ENCODE measurements at places on chromosomes 6 and 20.
A peak's percentile ranks its signal among the peaks of the same experiment; 100 is the strongest.

- DNase-seq = no peak
These were observed 143.8 kb downstream of the SLC16A10 start for GRCh38 chr6:111231090-111231459.

DNA sequence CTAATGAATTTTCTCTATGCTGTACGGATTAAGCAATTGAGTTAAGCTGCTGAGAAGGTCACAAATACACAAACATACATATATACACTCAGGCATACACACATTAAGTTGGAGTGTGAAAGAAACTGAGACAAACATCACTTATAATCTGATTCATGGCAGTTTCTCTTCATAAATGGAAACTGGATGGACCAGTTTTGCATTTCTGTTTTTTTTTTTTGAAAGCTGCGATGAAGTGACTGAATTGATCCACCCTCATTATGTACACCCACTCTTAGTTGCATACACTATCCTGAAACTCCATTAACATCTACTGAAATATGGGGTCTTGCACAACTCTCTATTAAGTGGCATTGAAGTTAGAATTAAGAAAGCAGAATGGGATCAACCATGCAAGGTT, 32.9 kb upstream of the TENT5A start:
- no peak for DNase-seq

DNA sequence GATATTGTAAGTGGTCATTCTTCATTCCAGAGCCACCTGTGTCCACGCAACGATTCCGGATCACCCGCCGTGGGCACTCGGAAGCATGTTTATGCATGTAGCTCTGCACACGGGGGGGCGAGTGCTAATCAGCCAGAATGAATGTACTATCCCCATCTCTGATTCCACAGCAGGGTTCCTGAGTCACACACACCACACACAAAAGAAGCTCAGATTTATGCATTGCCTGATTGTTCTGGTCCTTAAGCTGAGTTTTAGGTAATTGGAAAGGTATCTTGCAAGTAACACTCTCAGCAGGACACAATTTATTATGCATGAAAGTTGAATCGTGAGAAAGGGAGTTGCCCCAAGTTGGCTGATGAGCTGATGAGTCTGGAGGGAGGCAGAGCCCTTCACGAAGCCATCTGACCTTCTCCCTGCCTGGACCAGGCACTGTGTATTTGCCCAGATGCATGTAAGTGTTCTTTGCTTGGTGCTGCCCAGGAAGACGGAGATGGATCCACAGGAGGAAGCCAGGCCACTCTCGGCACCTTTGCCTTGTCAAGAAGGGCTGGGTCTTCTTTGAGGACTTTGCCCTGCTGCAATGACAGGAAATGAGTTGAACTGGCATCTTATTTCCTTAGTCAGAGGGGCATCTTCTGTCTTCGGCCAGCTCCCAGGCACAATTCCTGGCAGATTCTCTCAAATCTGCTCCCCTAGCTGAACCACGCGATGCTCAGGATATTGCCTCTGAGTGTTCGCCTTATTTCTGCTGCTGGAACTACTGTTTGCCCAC, 141.1 kb downstream of the SYNDIG1 start:
- no peak for DNase-seq

DNA sequence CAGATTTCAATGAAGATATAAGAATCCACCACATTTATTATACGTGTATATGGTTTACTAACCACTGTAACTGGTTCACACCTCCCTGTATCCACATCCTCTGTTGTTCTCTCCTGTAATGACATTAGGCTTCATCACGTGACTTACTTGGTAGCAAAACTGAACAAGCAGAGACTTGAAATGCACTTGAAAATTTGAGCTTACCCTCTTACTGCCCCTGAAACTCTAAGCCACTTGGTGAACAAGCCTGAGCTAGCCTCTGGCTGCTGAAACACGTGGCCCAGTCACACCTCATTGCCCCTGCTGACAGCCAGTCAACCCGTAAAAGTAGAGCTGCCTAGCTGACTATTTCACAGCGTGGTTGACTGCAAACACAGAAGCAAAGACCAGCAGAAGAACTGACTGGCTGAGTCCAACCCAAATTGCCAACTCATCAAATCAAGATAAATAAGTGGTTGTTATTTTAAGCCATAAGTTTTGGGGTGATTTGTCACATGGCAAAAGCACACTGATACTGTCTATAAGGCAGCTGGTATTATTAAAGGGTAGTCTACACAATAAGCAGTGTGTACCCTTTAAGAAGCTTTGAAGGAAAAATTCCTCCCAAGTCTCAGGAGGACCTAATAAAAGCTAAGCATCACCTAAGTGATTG, 109.0 kb downstream of the RALGAPA2 start:
- DNase-seq = no peak

DNA sequence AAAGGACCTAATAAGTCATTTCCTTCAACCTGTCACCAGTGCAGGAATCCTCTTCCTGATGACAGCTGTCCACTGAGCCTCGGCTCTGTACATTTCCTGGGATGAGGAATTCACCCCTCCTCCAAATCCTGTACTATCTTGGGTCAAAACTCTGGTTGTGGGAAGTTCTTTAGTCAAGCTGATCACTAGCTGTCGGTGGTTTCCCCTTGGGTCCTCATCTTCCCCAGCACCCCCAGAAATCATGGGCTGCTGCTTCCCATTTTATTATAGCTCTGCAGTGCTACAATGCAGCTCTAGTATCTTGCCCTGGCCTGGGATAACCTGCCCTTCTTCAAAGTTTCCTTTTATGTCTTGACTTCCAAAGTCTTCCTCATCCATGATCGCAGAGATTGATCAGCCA, 14.6 kb upstream of the ADA start:
- no peak for DNase-seq

- peak; percentile 35 for DNase-seq
These were observed 47.6 kb downstream of the CPXM1 start for GRCh38 chr20:2752567-2753460.

- DNase-seq = no peak
These were observed 57.4 kb downstream of the ASXL1 start for GRCh38 chr20:32415494-32415893.

GRCh38 chr20:50930139-50930975, 880 bp downstream of the ADNP start:
- DNase-seq = peak; percentile 3

All from effector CD4-positive, alpha-beta T cell (primary cell).